ENCODE measurements at places on chromosomes 16 and 17. TPM values are rescaled to one million over a fixed set of nuclear protein-coding genes. Genes with fewer than 3 reads are reported as not detected.

Gene KRT28
- polyA plus RNA-seq, result not detected

Gene STXBP4
- 1.8 TPM for polyA plus RNA-seq

Gene SLC47A1
- polyA plus RNA-seq, result 1.2 TPM

Gene ENPP7
- polyA plus RNA-seq, result not detected

Gene ARHGAP23
- 59.0 TPM for polyA plus RNA-seq
